ENCODE measurements at places on chromosomes 7 and 10. TPM values are rescaled to one million over a fixed set of nuclear protein-coding genes. Genes with fewer than 3 reads are reported as not detected.

Gene PRKAG2
- 7.4 TPM for total RNA-seq

Gene GAD2
- total RNA-seq: 0.05 TPM

- ATAC-seq: no peak
Observed at GRCh38 chr10:20975236-20975635, 78.1 kb upstream of the NEBL start.

DNA sequence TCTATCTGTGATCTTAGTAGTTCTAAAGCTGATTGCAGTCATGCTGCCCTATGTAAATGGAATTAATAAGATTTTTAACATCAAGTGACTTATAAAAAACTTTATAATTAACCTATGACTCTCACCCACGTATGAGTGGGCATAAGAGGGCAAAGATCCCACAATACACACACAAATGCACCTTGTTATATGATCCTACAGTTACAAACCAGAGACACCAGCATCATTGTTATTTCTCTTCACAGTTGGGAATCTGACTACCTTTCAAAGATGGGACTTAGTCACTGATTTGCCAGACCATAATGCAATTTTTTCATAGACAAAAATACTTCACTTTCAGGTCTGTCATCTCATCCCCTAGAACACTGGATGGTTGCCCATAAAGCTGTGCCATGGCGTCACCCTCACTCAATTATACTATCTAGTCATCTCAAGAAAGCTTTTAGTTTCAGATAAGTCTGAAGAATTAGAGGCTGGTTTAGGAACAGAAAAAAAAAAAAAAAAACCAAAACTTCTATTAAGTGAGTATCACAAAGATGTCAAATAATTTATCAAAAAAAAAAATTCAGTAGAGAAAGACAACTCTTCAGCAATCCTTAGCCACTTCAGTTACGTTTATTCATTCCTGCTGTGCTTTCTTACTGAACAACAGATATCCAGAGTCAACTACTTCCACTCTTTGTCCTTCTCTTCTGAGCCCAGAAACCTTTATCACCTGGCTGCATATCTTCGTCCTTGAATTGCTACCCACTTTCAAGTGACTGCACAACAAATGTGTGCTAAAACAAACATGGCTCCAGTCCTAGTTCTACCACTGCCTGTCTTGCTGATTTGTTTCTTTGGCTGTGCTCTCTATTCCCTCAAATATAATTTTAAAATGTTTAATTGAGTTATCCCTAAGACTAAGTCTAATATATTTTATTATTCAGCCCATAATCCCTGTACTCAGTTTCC is 175.0 kb upstream of the CHRM2 start:
- no peak for ATAC-seq

Gene ABCA13
- 1.8 TPM for total RNA-seq

- no peak for ATAC-seq
Observed at GRCh38 chr7:134903073-134903790, 83.1 kb upstream of the AGBL3 start.

Gene EEPD1
- 8.5 TPM for total RNA-seq

DNA sequence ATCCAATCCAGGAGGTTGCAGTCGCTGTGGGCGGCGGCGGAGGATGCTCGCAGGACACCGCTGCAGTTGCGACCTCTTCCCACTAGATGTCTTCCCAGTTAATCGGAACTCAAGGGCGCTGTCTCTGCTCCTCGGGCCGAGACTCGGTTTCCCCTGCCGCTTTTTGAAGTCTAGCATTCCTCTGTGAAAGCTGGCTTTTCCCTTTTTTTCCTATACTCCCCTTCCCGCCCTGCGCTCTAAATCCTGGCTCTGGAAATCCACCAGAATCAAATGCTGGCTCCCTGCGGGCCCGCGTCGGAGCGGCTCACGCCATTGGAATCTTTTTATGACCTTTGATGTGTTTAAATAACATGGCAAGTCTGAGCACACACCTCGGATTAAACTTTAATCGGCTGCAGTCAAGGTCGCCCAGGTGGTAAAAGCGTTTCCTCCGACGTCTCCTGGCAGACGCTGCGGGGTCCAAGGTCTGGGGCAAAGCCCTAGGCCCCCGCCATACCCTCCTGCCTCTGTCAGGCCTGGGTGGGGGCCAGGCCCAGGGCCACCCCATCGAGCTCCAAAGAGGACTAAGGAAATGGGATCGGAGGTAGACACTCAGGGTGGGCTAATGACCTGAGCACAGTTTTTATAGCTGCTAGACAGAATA is 10.7 kb upstream of the HOXA13 start:
- peak; percentile 39 for ATAC-seq

GRCh38 chr7:154795014-154795413 is 207.9 kb downstream of the PAXIP1 start:
- no peak for ATAC-seq

DNA sequence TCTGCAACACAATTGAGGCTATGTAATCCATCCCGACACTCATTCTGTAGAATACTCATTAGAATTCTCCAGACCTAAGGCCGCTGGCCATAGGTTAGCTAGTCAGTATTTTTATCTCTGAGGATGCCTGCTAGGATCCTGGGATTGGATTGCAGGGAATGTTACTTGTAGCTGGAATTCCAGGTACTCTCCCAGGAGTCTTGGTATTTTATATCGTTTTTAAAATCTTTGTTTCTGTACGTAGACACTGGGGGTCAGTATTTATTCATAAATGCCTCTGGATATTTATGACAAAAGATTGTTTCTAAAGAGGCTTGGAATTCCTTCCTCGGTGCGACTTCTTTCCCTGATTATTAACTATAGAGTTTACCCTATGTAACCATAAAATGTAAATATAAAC is 40.1 kb downstream of the BPGM start:
- no peak for ATAC-seq

- no peak for ATAC-seq
Observed at GRCh38 chr10:43688348-43688892, 39.7 kb upstream of the ZNF32 start.

- ATAC-seq: peak; percentile 47
Observed at GRCh38 chr10:93746844-93747284, 10.9 kb upstream of the LGI1 start.

- no peak for ATAC-seq
Observed at GRCh38 chr10:31612082-31612481, 293.1 kb downstream of the ZEB1 start.

Gene ZNF25
- total RNA-seq: 6.3 TPM

Gene CPEB3
- 12.8 TPM for total RNA-seq

DNA sequence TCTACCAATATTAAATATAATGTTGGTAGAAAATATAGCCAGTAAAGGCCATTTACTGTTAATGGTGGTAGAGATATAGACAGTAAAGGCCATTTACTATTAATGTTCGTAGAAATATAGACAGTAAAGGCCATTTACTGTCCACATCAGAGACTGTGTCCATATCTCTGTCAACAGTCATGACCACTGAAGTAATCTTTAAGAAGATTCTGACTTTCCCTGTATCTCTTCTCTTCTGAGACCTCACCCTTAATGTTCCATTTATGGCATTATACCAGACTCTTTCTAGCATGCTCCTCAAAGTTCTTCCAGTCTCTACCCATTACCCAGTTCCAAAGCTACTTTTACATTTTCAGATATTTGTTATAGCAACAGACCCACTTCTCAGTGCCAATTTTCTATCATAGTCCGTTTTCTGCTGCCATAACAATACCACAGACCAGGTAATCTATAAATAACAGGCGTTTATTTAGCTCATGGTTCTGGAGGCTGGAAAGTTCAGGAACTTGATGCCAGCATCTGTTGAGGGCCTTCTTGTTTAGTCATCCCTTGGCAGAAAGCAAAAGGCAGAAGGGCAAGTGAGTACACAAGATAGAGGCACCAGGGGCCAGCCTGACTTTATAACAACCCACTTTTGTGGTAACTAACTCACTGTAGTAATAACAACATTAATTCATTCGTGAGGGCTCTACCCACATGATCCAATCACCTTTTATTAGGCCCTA is 7.9 kb upstream of the NUDCD3 start:
- no peak for ATAC-seq

GRCh38 chr10:33893506-33893905 is 559.0 kb upstream of the NRP1 start:
- no peak for ATAC-seq

- ATAC-seq: peak; percentile 77
Observed at GRCh38 chr7:133688483-133689239, 435.8 kb downstream of the EXOC4 start.

DNA sequence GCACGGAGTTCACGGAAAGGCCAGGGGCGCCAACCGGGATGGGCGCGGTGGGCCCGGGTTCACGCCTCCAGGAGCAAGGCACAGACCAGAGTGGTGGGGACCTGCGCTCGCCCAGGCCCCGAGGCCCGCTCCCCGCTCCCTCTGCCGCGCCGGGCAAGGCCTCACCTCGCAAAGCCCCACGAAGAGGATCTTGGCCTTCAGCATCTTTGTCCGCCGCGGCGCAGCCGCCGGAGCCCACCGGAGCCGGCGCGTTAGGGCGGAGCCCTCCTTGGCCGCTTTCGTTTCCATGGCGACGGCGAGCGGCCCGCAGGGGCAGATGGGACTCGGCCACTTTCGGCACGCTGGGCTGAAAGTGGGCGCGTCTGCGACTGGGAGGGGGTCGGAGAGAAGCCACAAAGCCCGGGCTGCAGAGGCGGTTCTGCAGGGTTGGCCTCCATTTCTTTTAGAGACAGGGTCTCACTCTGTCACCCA is 944.4 kb upstream of the ZNF722 start:
- ATAC-seq: no peak

DNA sequence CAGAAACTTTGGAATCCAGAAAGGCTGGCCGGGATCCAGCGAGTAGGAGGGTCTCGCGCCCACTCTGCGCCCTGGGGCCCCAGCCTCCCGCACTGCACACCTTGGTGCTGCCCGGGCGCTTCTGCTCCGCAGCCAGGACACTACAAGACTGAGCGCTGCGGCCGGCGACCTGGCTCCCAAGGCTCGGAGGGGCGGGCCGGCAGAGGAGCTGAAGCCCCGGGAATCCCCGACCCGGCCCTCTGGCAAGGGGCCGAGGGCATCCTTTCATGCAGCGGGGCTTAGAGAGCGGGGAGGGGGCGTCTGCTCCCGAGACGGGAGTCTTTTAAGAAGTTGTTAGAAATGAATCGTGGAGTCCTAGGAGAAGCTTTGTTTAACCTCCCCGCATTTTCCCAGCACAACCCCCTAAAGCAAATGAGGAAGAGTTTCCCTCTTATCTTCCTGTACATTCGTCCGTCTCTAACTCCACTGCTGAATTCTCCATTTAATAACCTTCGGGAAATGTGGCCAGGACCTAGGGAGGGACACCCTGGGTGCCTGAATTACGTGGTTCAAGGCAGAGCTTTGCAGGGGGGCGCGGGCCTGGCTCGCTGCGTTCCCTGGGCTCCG is 1.1 kb downstream of the VWC2 start:
- ATAC-seq: no peak

Gene SCART1
- total RNA-seq: 6.3 TPM

DNA sequence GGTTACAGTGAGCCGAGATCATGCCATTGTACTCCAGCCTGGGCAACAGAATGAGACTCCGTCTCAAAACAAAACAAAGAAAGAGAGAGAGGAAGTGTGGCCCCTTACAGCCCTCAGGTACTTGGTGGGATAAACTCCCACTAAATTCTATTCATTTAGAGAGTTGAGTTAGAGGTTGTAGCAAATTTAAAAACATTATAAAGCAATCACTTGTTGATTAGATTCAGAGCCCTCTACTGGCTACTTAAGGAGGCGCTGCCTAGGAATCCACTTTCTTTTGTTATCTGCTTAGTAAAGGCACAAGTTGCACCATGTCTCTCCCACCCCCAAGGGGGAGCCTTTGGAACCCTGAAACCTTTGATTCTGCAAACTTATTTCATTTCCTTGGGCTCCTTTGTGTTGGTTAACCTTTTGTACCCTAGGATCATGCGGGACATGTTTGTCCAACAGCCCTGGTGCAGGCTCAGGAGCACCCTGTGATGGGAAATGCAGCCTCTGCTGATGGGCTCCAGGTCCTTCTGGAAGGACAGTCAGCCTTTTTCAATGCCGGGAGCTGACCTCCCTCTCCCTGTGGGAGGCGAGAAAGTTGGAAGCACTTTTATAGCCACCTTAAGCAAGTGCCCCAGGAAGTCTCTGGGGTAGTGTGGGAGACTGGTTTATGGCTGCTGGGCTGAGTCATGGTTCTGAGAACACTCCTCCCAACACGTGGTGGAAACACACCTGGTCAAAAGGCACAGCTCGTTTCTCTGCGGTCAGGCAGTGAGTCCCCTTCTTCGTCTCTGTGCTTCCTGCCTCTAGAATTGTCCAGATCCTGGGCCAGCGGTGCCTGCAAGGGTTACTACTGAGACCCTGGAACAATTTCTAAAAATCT is 2.3 kb downstream of the HKDC1 start:
- peak; percentile 46 for ATAC-seq

Gene CYP3A4
- not detected for total RNA-seq

Gene AKR1D1
- not detected for total RNA-seq

Gene TRDMT1
- total RNA-seq: 11.7 TPM

Gene PCDH15
- 3.6 TPM for total RNA-seq

DNA sequence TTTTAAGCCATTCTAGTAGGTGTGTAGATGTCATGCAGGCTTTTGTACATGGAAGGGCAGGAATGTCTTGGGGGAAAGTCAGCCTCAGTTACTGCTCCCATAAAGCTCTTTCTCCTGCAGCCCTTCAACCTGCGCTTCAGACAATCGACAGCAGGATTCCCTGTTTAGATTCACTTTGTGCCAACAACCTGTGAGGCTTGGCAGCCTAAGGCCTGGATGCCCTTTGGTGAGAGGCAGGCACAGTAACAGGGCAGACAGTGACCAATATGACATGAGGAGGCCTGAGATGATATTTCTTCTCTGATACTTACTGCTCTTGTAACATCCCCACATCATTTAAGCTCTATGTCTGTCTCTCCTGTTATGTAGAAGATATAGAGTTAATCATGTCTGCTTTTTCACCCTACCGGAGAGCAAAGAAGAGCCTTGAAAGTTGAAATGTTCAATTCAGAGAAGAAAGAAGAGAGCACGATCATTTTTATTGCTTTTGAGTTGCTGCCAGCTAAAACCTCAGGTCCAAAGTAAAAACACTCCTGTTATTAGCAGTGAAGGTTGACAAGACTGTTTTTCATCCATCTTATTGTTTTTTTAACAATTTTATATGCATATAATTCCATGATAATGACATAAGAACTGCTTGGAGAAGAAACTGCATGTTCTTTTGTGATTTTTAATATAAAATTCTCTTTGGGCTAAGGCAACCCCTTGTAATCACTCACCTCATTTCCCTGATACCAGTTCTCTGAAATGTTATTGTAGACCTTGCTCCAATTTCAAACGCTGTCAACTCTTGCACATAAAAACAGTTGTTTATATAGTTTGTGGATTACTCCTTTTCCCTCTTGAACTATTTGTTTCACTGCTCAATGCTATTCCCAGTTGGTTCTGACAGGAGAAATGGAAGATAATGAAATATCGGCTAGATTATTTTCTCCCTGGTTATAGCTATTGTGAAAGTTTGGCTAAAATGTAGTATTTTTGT is 140.9 kb downstream of the GALNT17 start:
- ATAC-seq: no peak

DNA sequence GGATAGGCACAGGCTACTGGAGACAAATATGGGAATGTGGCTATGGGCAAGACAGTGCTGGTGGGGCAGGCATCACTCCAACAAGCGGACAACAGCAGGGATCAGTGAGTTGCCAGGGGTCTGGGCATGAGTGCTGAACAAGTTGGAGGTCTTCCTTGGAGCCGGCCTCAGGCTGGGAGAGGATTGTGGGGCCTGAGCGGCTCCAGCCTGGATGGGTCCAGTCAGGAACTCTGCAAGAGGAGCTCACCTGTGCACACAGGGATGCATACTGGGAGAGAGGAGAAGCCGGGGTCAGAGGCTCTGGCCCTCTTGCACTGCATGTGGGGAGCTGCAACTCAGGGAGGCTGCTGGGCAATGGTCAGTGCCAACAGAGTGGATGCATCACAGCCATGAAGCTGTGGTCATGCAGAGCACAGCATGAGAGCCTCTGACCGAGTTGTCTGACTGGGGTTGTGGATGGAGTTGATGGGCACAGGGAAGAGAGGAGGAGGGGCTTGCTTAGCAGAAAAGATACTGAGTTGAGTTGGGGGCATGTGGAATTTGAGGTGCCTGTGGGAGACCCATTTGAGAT is 204.0 kb upstream of the ZNF32 start:
- no peak for ATAC-seq
